Mesothelial cell of epicardium (in vitro differentiated cells): ENCODE measurements at places on chromosomes 12 and 14. TPM values are rescaled to one million over a fixed set of nuclear protein-coding genes. Genes with fewer than 3 reads are reported as not detected.

GRCh38 chr12:41709463-41710285, 435.0 kb downstream of the GXYLT1 start:
- H3K4me3 ChIP-seq, result no peak overlapping the region
- DNase-seq, result no peak
- H3K36me3 ChIP-seq, result no peaks in the 10 kb centered on the region

DNA sequence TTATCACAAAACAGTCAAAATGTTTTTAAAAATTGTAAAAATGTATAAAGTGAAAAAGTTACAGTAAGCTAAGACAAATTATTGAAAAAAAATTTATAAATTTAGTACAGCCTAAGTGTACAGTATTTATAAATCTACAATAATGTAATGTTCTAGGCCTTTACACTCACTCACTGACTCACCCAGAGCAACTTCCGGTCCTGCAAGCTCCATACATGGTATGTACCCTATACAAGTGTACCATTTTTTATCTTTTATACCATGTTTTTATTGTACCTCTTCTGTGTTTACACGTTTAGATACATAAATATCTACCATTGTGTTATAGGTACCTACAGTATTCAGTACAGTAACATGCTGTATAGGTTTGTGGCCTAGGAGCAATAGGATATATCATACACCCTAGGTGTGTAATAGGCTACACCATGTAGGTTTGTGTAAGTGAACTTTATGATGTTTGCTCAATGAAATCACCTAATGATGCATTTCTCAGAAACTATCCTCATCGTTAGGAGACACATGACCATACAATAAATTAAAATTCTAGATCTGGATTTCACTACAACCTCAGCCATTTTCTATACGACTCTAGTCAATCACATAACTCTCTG, 66.8 kb downstream of the TXNDC16 start:
- no peak overlapping the region for H3K4me3 ChIP-seq
- H3K4me1 ChIP-seq, result no peaks in the 10 kb centered on the region
- peaks cover 7% of the 10 kb centered on the region for H3K36me3 ChIP-seq

- H3K36me3 ChIP-seq, result peaks cover 27% of the 10 kb centered on the region
- no peaks in the 10 kb centered on the region for H3K27me3 ChIP-seq
- H3K27ac ChIP-seq, result peak overlapping the region; percentile 7
- DNase-seq, result no peak
- H3K4me3 ChIP-seq, result no peak overlapping the region
Observed at GRCh38 chr12:7917392-7918267, 18.4 kb downstream of the SLC2A3 start.

GRCh38 chr14:57753821-57754220, 112.1 kb downstream of the SLC35F4 start:
- H3K27ac ChIP-seq, result no peak overlapping the region
- no peak for DNase-seq

DNA sequence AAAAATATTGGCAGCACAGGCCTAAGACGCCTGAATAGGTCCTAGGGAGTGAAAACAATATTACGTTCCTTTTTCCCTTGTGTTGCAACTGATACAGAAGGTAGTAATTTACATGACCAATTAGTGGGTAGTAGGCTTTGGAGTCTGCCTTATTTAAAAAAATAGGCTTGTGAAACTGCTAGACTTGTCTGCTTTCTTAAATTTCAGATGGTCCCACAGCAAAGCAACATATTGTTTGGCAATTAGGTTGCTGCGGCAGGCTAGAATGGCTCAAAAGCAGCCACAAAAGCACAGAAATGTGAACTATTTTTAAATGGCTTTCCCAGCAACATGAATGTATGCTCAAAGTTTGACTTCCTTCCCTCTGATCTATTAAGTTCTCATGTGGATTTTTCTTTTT, 211.9 kb downstream of the TTC8 start:
- H3K27me3 ChIP-seq, result peaks cover 2% of the 10 kb centered on the region
- no peaks in the 10 kb centered on the region for H3K36me3 ChIP-seq
- H3K27ac ChIP-seq, result no peak overlapping the region
- H3K4me3 ChIP-seq, result no peak overlapping the region

DNA sequence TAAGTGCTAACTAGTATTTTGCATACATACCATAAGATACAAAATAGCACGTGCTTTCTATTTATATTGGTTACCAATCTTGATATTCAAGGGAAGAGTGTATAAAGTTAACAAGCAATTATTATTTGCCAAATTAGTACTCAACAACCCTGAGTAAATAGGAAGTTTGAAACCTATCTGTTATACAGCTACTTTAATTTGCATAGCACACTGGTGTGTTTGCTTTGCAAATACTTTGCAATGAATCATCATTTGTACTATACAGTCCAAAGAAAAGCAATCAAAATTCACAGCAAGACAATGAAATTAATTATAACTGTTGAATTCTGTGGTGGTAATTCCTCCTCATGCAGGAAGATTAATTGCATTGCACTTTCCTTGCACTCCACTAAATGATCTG, 469.1 kb downstream of the PRKD1 start:
- H3K4me1 ChIP-seq, result no peaks in the 10 kb centered on the region
- no peak overlapping the region for H3K4me3 ChIP-seq
- peaks cover 4% of the 10 kb centered on the region for H3K27me3 ChIP-seq
- no peak for DNase-seq
- H3K36me3 ChIP-seq, result no peaks in the 10 kb centered on the region
- no peak overlapping the region for H3K27ac ChIP-seq

OTOGL gene
- 0.45 to 0.60 TPM (median 0.51 TPM) in 3 replicates for total RNA-seq

POU6F1 gene
- total RNA-seq, result 11.3 to 12.8 TPM (median 11.6 TPM) in 3 replicates

CABP1 gene
- total RNA-seq, result 0.43 to 1.1 TPM (median 0.55 TPM) in 3 replicates

CIPC gene
- 21.9 to 22.9 TPM (median 22.4 TPM) in 3 replicates for total RNA-seq

PLBD1 gene
- total RNA-seq, result 41.3 to 48.1 TPM (median 43.8 TPM) in 3 replicates
